NCI-H526 (cell line): ENCODE measurements at places on chromosomes 3 and 15.

DNA sequence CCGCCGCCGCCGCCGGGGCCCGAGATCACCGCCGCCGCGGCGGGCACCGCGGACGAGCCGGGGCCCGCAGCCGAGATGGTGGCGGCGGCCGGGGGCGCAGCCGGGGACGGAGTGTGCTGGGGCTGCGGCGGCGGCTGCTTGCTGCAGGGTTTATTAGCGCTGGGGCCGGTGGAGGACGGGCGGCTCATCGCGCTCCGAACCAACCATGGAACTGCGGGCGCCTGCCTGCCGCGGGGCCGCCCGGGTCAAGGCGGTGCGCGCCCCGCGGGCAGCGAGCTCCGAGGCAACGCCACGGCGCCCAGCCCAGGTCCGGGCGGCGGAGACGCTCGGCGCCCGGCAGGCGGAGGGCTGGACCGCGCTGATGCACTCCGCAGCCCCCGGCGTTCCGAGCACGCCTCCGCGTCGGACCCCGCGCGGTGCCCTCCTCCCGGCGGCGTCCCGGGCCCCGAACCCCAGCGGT, 277 bp downstream of the SIAH2 start:
- DNase-seq, result no peak

- no peak for DNase-seq
Measured at GRCh38 chr3:112508261-112508660, 9.0 kb upstream of the BTLA start.

- DNase-seq, result no peak
Measured at GRCh38 chr15:49742381-49742780, 121.5 kb downstream of the DTWD1 start.

GRCh38 chr15:90559119-90559518, 29.4 kb downstream of the CRTC3 start:
- no peak for DNase-seq

DNA sequence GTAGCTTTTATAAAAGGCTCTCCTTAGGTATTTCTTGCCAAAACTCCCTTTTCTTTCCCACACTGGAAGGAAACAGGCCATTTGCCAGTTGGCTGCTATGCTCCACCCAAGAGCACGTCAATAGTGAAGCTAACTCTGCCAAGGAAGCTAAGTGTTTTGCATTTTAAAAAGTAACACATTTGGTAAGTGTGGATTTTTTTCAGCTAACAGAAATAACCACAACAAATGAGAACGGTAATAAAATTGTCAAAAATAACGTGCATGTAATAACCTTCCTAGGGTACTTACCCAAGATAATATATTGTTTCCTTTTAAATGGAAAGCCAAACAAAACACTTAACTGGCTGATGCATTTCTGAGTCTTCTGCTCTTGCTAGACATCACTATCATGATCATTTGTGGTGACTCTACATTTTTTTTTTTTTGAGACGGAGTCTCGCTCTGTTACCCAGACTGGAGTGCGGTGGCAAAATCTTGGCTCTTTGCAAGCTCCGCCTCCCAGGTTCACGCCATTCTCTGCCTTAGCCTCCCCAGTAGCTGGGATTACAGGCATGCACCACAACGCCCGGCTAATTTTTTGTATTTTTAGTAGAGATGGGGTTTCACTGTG, 4.6 kb downstream of the DPP8 start:
- DNase-seq, result no peak

DNA sequence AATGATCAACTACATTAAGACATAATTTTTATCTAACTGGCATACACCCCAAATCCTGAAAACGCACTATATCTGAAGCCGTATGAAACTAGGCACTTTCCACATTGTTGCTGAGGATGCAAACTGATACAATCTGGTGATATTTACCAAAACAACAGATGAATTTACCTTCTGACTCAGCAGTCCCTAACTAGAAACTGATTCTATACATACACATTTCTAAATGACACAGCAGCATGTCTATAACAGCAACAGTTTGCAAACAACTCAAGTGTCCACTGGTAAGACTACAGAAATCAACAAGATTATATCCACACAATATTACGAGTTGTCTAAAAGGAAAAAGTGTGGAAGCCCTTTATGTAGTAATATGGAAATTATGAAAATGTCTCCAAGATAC, 22.9 kb downstream of the SECISBP2L start:
- no peak for DNase-seq

DNA sequence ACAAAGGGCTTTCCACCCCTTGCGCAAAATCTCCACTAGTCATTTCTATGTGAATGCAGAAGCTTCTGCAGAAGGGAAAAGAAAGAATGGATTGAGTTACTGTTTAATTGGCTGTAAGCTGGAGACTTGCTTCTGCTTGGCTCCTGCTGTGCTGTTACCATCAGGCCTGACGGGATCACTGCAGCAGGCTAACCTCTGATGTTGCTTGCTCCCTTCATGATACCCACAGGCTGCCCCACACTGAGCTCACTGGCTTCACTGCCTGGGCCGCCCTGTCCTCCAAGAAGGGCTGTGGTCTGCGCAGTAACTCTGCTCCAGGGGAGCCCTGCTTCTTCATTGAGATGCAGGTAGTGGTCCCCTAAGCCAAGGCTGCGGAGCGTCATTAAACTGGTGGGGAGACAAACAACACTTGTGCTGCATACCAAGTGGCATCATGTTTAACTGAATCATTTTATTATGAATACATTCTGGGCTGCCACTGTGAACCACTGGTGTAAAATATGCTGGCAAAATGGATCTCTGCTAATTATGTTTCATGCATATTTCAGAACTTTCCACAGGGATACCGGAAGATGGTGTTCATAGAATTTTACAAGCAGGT, 78.6 kb downstream of the WDR49 start:
- DNase-seq, result no peak

DNA sequence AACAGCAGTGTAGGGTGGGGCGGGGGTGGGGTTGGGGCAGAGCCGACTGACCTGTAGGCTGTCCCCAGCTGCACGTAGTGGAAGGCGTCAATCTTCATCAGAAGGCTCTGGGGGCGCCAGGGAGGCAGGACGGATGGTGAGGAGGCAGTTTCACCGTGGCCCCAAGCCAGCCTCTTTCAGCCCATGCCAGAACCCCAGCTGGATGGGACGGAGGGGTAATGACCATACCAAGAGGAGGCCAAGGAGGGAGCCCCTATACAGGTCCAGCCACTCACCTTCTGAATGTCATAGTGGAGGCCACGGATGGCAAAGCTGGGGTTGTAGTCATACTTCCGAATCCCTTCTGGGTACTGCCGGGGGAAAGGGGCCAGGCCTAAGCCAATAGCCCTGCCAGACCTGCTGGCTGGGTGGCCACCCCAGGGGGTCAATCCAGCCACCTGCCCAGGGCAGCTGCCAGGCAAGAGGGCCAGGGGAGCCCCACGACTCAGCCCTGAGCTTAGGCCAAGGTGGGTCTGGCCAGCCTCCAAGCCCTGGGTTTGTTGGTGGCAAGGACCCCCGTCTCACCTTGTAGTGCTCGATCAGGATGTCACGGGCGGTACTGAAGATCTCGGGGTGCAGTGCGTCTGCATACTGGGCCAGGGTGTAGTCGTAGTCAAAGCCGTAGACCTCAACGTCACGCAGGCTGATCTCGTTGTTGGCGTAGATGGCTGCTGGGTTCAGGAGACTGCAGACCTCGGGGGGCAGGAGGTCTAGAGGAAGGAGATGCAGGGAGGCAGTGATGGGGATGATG, 4.9 kb downstream of the NT5DC2 start:
- DNase-seq, result no peak

GRCh38 chr3:81380234-81380633, 381.2 kb downstream of the GBE1 start:
- DNase-seq, result no peak

GRCh38 chr3:81173514-81173913, 587.9 kb downstream of the GBE1 start:
- DNase-seq, result peak; percentile 8
